Brain pericyte (primary cell): ENCODE measurements at places on chromosomes 13 and 19.
A peak's percentile ranks its signal among the peaks of the same experiment; 100 is the strongest.

- DNase-seq = no peak
Observed at GRCh38 chr13:97948041-97948440, 5.4 kb upstream of the IPO5 start.

- DNase-seq = no peak
Observed at GRCh38 chr13:67505376-67505775, 275.2 kb upstream of the PCDH9 start.

- no peak for DNase-seq
Observed at GRCh38 chr13:25466880-25467279, 95.1 kb downstream of the ATP8A2 start.

DNA sequence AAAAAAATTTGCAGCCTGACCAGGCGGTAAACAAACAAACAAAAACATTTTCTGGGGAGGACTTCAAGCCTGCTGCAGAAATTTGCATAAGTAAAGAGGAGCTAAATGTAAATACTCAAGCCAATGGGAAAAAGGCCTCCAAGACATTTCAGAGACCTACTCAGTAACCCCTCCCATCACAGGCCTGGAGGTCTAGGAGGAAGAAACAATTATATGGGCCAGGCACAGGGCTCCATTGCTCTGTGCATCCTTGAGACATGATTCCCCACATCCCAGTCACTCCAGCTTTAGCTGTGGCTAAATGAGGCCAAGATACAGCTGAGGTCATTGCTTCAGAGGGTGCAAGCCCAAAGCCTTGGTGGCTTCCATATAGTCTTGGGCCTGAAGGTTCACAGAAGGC is 793.4 kb downstream of the SLITRK1 start:
- DNase-seq = no peak

DNA sequence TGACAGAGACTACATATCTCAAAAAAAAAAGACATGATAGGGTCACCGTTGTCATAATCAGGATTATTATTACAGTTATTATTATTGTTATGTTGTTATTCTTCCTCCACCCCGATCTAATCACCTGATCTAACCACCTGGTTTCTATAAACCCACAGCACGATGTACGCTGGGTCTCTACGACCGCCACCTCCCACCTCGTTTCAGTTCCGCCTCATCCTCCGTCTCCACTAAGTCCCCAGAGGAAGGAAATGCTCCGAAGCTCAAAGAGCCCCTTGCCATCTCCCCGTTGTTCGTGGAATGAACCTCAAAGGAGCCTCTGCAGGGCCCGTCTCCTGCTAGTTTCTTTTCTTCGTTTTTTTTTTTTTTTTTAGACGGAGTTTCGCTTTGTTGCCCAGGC is 15.9 kb upstream of the MEIS3 start:
- no peak for DNase-seq

- no peak for DNase-seq
Observed at GRCh38 chr19:41478875-41479756, 36.2 kb downstream of the ERICH4 start.

- no peak for DNase-seq
Observed at GRCh38 chr13:47459512-47459911, 541.6 kb downstream of the SUCLA2 start.

DNA sequence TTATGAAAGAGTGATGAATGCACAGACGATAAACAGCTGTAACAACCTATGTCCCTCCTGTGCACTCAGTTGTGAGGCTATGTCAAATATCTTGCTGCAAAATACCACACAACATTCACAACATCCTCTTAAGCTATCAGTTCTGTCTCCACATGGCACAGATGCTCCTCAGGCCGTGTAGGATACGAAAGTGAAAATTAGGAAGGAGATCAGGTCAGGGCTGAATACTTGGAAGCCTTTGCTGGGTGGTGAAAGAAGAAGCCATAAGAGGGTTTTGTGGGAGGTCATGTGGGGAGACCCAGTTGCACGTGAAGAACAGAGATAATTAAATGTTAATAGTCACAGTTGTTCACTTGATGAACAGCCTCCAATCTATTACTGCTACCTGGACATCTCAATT is 58.9 kb downstream of the RXFP2 start:
- no peak for DNase-seq

DNA sequence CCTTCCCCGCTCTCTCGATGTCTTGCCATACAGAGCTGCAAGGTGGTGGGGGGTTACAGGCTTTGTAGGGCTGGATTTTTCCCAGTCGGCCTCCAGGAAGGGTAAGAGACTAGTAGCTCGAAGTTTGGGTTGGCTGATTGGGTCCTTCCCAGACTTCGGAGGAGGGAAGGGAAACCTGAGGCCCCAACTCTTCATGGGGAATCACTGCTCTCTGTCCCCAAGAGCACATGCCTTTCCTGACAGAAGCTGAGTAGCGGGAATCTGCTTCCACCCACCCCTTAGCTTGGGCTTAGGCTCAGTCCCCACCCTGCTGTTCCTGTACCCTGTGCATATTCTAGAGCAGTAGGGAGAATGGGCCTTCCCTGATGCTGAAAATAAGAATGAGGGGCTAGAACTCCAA is 39.7 kb downstream of the PPP2R1A start:
- DNase-seq = no peak

DNA sequence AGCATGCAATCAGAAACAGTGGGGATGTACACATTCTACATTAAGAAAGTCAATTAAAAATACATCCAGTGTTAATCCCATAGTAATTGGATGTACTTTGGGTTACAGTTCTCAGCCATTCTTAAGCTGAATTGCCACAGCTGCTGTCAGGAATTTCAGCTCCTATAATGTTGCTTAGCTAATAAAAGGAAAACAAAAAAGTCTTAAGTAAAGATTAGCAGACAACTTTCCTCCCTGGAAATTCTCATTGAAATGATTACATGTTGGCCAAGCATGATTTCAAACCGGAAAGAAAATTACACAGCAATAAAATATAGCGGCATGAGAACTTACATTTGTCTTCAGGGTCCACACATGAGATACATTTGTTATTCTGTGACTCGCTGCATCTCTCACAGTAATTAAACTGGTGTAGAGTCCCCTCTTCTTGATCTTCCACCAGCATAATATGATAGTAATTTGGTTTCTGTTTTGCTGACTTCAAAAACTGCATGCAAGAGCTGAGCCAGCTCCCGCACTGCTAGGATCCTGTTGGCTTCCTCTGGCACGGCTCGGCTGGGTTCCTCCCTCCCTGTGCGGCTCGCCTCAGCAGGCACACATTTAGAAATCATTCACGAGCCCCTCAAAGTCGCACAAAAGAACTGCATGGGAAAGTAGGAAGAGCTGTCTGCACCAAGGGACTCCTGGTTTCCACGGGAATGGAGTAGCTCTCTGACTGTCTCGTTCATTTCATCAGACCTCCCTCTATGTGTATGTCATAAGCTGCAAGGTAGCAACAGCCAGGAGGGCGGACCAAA is at the start of gene HTR2A:
TSS of gene HTR2A (minus strand) at position 713 of the 797 bp plus-strand sequence. CDS start 1,147 bp downstream, outside the sequence.
- peak; percentile 34 for DNase-seq

DNA sequence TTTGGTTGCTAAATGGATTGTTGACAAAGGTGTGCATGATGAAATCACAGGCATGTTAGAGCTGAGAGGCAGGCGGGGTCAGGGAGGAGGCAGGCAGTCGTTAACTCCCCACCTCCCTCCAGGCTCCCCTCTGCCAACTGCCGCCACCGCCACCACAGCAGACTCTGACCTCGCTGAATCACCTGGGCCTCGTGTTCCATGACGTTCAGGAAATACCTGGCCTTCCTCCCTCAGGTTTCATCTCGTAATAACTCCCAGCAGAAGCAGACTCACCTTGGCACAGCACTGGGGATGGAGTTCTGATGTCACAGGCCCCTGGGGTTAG is 198.5 kb downstream of the KATNAL1 start:
- DNase-seq = no peak

DNA sequence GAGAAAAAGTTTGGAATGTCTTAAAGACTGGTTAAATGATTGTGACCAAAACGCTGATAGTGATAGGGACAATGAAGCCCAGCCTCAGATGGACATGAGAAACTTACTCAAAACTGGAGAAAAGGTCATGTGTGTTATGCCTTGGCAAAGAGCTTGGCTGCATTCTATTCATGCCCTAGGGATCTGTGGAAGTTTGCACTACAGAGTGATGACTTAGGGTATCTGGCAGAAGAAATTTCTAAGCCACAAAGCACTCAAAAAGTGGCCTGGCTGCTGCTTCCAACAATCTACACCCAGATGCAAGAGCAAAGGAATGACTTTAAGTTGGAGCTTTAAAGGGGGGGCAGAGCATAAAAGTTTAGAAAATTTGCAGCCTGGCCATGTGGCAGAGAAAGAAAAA is 521.3 kb downstream of the UQCRFS1 start:
- no peak for DNase-seq

DNA sequence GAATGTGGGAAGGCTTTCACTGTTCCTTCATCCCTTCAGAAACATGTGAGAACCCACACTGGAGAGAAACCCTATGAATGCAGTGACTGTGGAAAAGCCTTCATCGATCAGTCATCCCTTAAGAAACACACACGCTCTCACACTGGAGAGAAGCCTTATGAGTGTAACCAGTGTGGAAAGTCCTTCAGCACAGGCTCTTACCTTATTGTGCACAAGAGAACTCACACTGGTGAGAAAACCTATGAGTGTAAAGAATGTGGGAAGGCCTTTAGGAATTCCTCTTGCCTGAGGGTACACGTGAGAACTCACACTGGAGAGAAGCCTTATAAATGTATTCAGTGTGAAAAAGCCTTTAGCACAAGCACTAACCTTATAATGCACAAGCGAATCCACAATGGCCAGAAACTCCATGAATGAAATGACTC is 18.6 kb downstream of the ZNF177 start:
- DNase-seq = no peak

- DNase-seq = no peak
Observed at GRCh38 chr13:64534302-64534701, 2695.8 kb downstream of the PCDH9 start.

- DNase-seq = no peak
Observed at GRCh38 chr13:97004096-97004876, 10.0 kb upstream of the OXGR1 start.

- no peak for DNase-seq
Observed at GRCh38 chr13:110627761-110628476, 12.6 kb downstream of the NAXD start.

- no peak for DNase-seq
Observed at GRCh38 chr13:40438999-40439797, 227.2 kb downstream of the FOXO1 start.

DNA sequence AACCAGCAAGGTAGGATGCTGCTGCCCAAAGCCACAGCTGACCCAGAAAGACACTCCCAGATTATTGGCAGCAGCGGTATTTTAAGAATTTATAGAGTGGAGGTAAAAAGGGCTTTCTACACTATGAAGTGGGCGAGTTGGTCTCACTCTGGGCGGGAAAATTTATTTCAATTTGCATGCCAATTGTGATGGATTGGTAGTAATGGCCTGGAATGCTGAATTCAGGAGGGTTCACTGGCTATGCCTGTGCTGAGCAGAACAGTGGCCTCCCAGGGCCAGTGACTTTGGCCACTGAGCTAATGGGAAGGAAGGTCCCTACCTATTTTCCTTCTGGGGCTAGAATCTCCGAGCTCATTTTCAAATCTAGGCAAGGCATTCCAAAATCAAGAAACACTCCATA is 243.5 kb downstream of the TSHZ3 start:
- no peak for DNase-seq

DNA sequence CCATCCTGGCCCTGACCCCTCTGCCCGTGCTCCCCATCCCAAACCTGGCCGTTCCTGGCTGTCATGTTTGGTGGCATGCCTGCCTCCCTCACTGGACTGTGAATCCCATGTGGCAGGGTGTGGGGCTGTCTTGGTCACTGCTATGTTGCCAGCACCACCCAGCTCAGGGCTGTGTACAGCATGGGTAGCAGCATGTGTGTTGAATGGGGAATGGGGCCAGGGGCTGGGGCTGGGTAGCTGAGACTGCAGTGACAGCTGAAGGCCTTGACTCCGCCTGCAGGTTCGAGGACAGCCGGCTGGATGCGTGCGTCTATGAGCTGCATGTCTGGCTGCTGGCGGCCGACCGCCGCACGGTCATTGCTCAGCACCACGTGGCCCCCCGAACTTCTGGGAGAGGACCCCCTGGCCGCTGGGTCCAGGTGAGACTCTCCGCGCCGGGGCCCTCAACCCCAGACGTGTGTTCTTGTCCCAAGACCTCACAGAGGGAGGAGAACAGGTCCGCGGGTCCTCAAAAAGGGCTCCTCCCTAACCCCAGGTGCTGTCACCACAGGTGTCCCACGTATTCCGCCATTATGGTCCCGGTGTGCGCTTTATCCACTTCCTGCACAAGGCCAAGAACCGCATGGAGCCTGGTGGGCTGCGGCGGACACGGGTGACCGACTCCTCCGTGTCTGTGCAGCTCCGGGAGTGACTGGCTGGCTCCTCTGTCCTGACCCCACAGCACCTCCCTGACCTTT is 3.5 kb downstream of the NCCRP1 start:
- no peak for DNase-seq

- no peak for DNase-seq
Observed at GRCh38 chr19:43692385-43692784, 22.4 kb upstream of the PLAUR start.

GRCh38 chr13:48551329-48551728 is 18.4 kb upstream of the RCBTB2 start:
- DNase-seq = no peak

DNA sequence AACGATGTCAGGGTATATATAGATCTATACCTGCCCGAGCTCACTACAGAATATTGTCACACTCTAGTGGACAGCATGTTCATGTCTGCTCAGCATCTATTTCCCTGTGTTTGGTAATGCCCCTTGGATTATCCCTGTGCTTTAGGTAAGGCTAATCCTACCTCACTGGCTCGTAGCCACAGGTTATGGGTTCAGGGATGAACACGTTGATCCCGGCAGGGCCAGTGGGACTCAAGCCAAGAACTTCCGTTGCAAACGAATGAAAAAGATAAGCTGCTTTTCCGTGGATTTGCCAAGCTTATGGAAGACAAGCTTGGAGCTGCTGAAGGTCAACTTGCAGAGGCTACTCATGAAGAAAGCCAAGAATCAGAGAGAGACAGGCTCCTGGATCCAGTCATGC is 400.0 kb upstream of the TSHZ3 start:
- DNase-seq = no peak

DNA sequence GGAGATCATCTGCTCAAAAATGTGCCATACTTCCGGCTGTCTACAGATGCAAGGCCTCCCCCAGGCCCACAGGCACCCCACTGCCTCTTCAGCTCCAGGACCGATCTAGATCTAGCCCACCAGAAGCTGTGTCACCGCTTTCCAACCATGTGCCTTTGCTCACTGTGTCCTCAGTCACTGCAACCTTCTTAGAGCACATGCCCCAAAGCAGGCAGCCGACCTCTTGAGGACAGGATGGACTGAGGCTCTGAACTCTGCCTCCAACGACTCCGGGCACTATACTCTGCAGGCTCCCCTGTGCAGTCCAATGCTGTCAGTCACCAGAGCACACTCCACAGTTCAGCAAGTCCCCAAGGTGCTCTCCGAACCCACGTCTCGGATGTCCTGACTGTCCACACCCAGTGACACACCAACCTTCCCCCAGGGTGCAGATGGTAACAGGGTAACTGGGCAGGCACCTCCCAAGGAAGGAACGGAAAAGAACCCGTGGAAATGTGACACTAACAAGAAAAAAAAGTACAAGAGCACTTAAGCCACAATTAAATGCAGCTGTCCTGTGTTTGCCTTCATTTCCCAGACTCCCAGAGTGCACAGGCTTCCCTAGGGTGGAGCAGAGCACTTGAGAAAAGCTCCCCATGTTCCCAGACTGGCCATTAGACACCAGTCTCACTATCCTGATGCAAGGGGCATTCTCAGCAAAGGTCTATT is 4.8 kb downstream of the STK24 start:
- DNase-seq = peak; percentile 73

- no peak for DNase-seq
Observed at GRCh38 chr13:40999416-40999815, 19.7 kb downstream of the ELF1 start.
